ENCODE measurements at places on chromosomes 3 and 15.

- no peak for DNase-seq
Observed at GRCh38 chr3:1191026-1191425, 98.2 kb downstream of the CNTN6 start.

DNA sequence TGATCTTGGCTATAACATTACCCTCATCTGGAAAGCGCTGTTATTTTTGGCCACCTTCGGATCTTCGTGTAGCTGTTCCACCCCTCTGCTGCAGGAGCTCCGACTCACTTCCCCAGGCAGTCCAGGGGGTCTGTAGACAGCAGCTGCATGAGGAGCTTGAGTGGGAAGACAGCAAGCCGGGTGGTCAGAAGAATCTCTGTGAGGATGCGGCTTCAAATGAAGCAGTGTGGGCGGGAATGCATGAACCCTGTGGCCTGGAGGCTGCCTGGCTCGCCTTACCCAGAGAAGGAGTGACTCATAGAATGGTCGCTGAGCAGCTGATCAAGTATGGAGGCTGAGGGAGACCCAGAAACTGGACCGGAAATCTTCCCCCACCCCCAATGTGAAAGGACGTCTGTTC, 45.2 kb upstream of the NR2F2 start:
- DNase-seq: no peak

DNA sequence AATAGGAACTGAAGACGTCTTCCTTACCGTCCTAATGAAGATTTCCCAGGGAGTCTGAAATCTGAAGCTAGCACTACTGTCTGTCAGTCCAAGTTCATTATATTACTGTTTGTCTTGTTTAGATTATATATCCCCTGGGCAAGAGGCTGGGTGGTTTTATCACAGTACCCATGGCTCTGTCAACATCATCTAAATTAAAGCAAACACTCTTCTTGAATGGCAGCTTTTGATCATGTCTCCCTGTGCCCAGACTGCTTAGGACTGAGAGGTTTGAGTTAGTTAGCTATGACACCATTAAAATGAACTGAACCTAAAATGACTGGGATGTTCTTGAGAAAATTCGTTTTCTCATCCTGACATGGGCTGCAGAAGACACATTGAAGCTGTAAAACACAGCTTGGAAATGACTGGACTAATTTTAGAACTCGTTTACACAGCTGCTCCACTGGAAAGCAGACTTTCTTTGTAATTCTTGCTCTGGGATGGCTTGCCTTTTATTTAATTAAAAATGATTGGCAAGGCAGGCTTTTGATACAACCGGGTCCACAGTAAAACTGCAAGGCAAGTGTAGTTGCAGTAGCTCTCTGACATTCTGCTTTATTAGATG, 243.5 kb downstream of the MFSD1 start:
- no peak for DNase-seq

- DNase-seq: no peak
Observed at GRCh38 chr3:179544981-179545645, 17.6 kb upstream of the ACTL6A start.
